CMK (cell line): ENCODE measurements at places on chromosomes 1 and 21.

DNA sequence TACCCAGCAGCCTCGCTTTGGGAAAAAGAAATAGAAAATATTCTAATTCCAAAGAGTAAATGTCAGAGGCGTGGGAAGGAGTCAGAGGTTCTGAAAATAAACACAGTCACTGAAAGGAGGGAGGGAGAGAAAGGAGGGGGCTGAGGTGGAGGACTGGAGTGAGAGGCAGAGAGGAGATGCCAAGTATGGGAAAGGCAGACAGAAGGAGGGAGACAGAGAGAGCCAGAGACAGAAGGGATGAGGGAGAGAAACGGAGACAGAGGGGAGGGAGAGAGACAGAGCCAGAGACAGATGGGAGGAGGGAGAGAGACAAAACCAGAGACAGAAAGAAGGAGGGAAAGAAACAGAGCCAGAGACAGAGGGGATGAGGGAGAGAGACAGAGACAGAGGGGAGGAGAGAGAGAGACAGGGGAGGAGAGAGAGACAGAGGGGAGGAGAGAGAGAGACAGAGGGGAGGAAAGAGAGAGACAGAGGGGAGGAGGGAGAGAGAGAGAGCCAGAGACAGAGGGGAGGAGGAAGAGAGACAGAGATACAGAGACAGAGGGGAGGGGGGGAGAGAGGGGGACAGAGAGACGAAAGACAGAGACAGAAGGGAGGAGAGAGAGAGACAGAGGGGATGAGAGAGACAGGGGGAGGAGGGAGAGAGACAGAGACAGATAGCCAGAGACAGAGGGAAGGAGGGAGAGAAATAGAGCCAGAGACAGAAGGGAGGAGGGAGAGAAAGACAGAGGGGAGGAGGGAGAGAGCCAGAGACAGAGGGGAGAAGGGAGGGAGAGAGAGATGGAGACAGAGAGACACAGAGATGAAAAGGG, 525.5 kb downstream of the MATN1 start:
- no peak for DNase-seq

DNA sequence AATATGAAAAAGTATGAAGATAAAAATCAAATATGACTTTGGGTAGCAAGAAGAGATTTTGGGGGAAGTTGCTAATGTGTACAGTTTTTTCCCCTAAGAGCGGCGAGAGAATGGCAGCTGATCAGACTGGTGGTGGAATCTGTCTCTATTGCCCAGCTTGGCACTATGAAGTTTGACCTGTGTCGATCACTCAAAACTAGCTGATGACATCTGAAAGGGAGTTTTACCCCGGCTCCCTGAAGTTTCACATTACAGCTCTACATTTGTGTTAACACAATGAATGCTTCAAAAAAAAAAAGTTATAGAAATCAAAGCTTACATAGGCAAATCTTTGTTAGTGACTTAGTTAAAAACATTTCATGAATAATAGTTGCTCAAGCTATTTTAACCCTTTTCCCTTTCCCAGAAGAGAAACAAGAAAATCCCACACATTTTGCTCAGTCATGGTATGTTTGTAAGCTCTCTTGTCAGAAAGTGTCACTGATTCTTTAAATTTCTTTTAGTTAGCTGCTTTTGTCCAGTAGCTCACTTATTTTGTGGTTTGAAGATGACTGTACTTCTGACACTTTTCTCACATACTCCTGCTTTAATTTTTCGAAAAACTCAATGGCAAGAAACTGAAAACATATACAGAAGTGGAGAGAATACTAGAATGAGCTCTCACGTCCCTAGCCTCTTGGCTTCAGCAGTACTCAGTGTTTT, 41.3 kb downstream of the DYRK1A start:
- no peak for DNase-seq

DNA sequence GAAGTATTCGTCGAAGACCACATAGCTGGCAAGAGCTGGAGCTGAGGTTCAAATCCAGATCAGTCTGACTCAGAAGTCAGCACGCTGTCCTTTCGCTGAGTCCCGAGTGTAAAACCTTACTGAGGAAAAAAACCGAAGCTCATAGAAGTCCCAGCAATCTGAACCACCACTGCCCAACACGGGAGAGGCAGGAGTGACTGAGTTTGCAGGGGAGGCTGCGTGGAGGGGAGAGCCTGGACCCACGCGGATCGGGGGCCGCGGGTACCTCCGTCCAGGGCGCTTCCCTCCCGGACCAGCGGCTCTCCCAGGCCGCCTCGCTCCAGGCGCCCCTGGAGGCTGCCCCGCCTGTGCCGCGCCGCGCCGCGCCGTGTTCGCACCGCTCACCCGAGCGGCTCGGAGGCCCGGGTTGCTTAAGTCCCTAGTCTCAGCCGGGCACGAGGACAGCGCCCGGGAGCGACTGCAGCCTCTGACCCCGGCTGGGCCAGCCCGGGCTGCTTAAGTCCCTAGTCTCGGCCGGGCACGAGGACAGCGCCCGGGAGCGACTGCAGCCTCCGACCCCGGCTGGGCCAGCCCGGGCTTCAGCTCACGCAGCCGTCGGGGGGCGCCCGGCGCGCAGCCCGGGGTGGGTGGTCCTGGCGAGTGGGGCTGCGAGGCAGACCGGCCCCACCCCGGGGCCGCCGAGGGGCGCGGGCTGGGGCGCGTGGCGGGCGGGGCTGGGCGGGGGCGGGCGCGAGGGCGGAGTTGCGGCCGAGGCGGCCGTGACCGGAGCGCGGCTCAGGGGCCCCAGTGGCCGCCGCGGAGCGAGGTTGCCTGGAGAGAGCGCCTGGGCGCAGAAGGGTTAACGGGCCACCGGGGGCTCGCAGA, at the start of gene ADAMTSL4:
Gene ADAMTSL4 (plus strand): TSS at position 777 of the 864 bp plus-strand sequence. CDS start 2,881 bp downstream, outside the sequence.
- no peak for DNase-seq

- no peak for DNase-seq
Observed at GRCh38 chr1:167439301-167439988, 78.9 kb downstream of the CD247 start.

GRCh38 chr1:43482215-43482614, 28.5 kb upstream of the HYI start:
- no peak for DNase-seq

GRCh38 chr21:43307677-43308070, 119.3 kb downstream of the SIK1 start:
- no peak for DNase-seq

DNA sequence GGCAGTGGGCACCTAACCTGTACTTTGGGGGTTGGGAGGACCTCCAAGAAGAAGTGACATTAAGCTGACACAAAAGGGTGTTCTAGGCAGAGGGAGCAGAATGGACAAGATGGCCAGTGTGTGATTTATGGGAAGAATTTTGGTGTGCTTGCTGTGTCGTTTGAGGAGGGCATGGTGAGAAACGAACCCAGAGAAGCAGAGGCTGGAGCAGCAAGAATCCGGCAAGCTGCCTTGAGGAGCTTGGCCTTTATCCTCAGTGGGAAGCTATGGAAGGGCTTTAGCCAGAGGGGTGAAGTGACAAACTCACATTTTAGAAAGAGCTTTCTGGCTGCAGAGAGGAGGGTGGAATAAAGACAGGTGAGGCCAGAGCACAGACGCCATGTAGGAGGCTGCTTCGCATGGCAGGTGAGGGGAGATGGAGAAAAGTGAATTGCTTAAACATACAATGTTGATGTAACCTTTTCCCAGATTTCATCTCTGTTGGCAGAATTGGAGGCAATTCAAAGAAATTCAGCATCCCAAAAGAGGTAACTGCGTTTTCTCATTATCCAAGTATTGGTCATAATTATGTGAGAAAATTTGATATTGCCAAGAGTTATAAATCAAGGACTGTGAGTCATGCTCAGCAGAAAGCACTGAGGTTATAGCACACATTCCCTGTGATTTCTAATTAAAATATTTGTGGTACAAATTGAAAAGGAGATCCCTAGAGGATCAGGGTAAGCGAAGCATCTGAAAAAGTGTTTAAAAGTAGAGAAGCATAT, 26.5 kb downstream of the TRIM45 start:
- DNase-seq: no peak

GRCh38 chr1:33142483-33143064, 39.3 kb downstream of the TRIM62 start:
- no peak for DNase-seq

DNA sequence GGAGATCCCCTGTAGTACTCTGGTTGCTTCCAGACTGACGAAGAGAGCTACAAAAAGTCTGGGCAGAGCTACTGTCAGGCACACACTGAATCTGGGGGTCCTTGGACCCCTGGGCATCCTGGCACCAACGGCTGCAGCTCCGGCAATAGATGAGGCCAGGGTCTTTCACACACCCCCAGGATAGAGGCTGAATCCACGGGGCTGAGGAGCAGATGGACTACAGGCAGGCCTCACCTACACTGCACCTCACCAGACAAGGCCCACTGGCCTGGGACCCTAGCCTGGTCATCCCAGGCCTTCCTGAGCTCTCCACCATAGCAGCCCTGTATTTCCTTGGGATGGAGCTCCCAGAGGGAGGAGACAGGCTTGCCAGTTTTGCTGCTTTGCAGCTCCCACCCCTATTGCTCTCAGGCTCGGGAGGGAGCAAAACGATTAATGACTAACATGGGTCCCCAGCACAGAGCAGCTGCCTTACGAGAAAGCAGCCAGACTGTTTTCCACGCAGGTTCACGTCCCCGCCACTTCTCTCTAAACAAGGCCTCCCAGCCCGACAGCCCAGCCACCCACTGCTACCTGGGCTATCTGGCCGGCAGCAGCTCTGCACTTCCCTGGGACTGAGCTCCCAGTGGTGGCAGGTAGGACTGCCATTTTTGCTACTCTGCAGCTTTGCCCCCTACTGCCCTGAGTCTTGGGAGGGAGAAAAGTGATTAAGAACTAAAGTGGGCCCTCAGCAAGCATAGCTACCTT, 1022.5 kb upstream of the ADGRL2 start:
- no peak for DNase-seq

DNA sequence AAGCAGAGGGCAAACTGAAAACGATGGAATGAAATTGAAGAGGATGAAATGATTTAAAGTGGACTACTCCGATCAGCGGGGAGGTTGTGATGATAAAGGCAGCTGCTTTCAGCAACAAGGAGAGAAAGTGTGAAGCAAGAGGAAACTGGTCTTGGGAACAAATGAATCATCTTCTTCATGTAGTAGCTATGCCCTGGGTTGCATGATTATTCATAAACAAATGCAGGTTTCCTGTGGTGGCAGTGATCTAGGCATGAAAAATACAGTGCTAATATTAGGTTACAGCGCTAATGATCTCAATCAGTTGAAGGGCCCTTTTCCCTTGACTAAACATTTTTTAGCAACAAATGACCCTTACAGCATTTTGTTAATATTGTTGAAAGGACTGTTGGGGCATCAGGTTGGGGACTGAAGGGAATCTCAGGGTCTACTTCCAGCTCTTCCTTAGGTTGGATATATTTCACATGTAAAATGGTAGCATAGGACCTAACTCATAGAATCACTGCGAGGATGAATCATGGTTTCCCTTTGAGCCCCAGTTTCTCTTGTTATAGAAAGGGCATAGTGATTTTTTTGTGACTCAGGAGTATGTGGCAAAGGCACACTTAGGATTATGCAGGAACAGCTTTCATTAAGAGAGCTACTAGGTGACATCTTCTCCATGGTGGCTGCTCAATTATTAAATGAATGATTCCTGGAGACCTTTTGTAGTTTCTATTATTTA, 1.9 kb upstream of the ZFYVE9 start:
- DNase-seq: no peak

- DNase-seq: peak; percentile 31
Observed at GRCh38 chr1:20634594-20635084, 1.4 kb downstream of the PINK1 start.

DNA sequence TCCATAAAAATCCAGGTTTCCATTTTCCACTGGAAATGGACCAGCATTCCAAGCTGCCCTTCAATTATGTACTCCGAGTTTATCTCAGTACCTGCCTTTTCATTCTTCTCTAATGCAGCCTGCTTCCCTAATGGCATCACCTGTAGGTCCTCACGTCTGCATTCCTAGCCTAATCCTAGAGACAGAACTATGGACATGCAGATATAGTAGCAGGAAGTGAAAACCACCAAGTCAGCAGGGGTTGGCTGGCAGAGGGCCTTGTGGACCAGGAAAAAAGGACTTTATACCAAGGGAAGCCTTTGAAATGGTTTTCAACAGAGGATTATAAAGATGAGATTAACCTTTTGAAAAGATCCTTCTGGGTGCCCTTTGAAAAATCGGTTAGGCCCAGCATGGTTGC, 135.7 kb upstream of the L1TD1 start:
- no peak for DNase-seq

- no peak for DNase-seq
Observed at GRCh38 chr1:159076438-159077119, at the start of gene AIM2. TSS of gene AIM2 (minus strand) at chr1:159076766. CDS start at chr1:159073499, 3,267 bp downstream.

DNA sequence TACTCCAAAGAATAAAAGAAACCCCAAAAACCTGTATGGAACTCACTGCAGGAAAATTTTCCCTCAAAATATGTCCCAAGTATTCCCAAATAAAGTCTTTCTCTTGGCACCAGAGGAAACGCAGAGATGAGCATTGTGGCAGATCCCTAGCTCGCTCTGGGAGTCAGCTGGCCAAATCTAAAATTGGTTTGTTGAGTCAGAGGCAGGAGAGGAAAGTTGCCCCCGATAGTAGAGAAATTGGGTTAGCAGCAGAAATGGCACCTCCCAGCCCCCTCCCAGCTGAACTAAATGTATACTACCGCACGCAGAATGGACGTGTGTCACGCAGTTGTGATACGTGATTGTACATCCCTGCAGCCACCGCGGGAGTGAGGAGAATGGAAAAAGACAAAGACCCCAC, 39.9 kb upstream of the TARBP1 start:
- DNase-seq: no peak

- DNase-seq: no peak
Observed at GRCh38 chr21:41102281-41102680, 65.7 kb upstream of the BACE2 start.

DNA sequence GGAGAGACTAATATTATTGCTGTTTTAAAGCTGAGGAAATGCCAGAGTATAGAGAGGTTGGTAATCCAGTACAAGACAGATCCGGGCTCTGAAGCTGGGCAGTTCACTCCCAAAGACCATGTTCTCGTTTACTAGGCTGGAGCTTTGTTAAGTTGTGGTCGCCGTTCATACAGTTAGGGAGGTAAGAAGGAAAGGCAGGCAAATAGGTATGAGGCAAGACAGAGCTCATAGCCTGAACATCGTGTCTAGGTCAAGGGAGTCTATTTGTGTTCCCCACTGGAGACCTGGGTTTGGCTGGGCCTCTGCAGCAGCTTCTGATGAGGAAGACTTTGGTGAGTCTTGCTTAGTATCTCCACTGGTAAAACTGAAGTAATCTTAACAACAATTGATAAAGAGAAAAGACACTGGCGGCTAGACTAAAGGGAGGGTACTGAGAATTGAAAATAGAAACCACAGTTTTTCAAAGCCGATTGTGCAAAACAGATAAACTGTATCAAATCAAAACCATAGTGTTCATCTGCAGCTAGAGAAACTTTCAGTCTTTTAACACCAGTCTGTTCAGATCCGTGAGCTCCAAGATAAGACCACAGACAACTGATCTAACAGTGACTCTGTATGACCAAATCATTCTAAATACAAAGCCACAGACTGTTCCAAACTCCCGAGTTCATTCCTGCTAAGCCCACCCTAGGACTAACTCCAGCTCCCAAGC, 217.0 kb upstream of the FAM78B start:
- DNase-seq: no peak

- DNase-seq: no peak
Observed at GRCh38 chr21:45022348-45022675, 52.1 kb upstream of the ADARB1 start.
